ENCODE measurements at places on chromosomes 5 and 9. TPM values are rescaled to one million over a fixed set of nuclear protein-coding genes. Genes with fewer than 3 reads are reported as not detected.

- DNase-seq = no peak
Measured at GRCh38 chr5:13505326-13505725, 439.2 kb downstream of the DNAH5 start.

- no peak for DNase-seq
Measured at GRCh38 chr5:154570572-154571324, 92.7 kb upstream of the HAND1 start.

DNA sequence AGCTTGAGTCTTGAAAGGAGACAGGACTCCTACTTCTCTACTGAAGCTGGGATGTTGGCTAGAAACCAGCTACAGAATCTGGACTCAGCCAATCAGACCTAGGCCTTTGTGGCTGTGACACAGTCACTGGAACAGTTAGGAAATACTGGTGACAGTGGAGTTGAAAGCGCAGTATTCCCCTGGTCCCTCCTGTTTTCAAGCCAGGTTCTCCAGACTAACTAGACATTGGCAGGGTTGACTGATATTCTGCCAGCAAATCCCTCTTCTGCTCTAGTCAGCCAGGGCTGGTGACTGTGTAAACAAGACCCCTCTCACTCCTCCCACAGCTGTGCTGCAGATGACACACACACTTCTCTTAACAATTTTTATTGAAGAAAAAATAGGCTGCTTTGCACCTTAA lies 8.7 kb downstream of the SHROOM1 start:
- DNase-seq = peak; percentile 69

- no peak for DNase-seq
Measured at GRCh38 chr5:112308608-112309007, 110.5 kb downstream of the EPB41L4A start.

- DNase-seq = no peak
Measured at GRCh38 chr5:53575101-53575500, 14.7 kb downstream of the NDUFS4 start.

GRCh38 chr9:109399258-109399767 lies 78.5 kb upstream of the EPB41L4B start:
- no peak for DNase-seq

DNA sequence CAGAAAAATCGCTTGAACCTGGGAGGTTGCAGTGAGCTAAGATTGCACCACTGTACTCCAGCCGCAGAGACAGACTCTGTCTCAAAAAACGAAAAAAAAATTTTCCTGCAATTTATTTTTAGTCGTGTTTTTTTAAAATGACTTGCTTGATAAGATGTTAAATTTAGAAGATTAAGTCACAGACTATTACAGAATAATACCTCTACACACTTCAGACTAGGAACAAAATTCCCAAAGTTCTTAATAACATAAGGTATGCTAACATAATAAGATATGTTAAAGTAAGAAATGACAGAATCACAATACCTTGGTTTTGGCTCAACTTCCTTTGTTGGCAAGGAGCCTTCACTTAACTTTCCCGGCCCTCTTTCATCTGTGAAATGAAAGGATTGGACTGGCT lies 59.5 kb upstream of the NPR3 start:
- no peak for DNase-seq

GRCh38 chr9:126327006-126327713 lies 531 bp downstream of the MVB12B start:
- DNase-seq = no peak

DNA sequence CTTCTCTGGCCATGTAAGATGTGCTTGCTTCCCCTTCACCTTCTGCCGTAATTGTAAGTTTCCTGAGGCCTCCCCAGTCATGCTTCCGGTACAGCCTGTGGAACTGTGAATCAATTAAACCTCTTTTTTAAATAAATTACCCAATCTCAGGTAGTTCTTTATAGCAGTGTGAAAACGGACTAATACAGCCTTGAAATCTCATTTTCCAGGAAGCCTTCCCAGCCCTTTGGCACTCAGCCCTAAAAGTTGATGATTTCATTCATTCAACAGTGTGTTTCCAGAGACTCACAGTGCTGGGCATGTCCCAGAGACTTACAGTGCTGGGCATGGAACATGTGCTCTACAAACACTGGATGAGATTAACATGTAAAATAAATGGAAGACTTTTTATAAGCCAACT lies 135.8 kb downstream of the DCP2 start:
- no peak for DNase-seq

DNA sequence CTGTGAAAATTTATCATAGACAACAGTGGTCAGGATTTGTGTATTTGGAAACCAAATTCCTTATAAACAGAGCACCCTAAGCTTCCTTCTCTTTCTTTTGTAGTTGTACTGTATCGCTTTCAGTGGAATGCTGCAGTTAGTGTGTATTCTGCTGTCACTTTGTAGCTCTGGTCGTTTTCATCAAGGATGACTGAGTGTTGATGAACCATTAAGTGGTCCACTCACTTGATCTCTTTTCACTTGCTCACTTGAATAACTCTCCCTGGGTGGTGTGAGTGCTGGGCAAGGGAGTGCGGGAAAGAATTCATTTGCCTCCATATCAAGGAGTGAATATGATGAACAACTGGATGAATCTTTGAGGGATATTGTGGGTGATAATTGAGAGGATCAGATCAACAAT lies 1225.7 kb upstream of the WWC1 start:
- no peak for DNase-seq

GRCh38 chr5:138139781-138140090 lies 508 bp upstream of the NME5 start:
- no peak for DNase-seq

DNA sequence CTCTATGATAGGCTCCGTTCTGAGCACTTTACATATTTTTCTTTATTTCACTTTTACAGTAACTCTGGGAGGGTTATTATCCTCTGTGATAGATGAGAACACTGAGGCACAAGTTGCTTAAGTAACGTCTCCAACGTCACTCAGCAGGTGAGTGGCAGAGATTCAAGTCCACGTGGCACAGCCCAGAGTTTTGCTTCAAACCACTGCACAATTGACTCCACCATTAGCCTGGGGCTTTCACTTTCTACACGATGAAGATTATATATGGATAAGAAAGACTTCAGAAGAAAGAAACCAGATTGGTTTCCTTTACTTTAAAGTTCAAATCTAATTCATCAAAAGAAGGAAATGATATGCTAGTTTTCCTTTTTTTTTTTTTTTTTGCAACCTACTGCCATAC lies 245.9 kb downstream of the SYK start:
- DNase-seq = no peak

GRCh38 chr9:108569624-108570023 lies 286.2 kb downstream of the ACTL7B start:
- DNase-seq = no peak

DNA sequence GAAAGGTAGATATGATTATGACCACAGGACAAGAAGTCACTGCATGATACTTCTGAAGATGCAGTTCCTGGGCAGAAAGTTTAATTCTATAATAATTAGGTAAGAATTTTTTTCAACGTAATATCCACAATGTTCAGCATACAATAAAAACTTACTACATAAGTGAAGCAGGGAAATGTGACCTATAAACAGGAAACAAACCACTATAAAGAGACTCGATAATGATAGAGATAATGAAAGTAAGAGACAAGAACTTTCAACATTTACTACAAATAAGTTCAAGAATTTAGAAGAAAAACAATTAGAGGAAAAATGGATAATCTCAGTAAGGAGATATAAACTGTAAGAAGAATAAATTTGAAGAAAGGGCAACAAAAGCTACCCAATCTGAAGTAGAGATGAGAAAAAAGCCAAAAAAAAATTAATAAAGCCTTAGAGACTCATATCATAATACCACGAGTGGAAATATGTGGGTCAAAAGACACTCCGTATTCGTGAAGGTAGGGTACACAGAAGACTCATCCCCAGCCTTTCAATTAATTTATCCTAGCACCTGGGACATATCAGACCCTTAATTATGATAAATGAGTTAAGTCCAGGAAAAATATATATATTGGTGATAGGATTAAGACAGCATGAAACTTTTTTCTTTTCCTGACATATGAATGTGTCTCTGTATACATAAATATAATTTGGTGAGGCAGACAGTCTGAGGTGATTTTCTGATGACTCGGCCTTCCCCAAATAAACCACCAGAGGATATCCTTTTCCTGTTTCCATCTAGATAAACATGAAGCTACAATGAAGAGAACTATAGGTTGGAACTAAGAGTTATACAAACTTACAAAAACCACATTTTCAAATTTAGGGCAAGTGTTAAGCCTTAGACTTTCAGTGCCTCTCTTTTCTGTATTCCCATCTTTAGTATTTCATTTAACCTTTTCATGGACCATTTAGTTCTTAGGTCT lies 120.4 kb downstream of the RAPGEF6 start:
- DNase-seq = no peak

GRCh38 chr5:56415356-56415765 lies 182.2 kb upstream of the ANKRD55 start:
- DNase-seq = no peak

DNA sequence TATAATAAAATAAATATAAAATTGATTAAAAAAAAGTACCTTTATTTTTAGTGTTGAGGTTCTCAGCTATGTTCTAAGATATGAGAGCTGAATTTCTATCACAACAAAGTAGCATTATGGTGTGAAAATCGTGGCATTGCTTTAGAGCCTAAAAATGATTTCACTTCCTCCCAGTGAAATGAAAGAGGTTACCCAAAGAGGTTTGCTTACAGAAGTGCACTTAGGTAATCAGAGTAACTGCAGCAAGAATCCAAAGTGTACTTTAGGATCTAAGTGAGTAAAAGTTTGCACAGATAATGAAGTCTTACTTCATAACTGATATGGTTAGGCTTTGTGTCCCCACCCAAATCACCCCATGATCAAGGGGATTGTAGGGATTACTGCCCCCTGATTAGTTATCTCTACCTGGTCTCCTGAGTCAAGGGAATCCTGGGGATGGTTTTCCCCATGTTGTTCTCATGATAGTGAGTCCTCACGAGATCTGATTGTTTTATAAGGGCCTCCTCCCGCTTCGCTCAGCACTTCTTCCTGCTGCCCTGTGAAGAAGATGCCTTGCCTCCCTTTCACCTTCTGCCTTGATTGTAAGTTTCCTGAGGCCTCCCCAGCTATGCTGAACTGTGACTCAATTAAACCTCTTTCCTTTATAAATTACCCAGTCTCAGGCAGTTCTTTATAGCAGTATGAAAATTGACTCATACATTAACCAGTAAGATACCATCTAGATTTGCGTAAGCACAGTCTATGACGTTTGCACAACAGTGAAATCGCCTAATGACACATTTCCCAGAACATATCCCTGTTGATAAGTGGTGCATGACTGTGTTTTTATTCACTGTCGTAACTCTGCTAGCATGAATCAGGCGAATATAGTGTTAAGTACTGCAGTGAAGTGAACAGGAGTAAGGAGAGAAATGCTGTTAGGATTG lies 40.3 kb upstream of the LRRC70 start:
- peak; percentile 28 for DNase-seq

GRCh38 chr9:137075275-137075775 lies 2.0 kb upstream of the UAP1L1 start:
- DNase-seq = no peak

GRCh38 chr9:92378865-92379560 lies 25.4 kb downstream of the OGN start:
- DNase-seq = no peak

- no peak for DNase-seq
Measured at GRCh38 chr5:55711507-55712022, 559 bp downstream of the SLC38A9 start.

- no peak for DNase-seq
Measured at GRCh38 chr5:160272264-160272663, 40.1 kb downstream of the CCNJL start.

GRCh38 chr5:122921826-122922225 lies 76.4 kb downstream of the SNX24 start:
- DNase-seq = no peak

DNA sequence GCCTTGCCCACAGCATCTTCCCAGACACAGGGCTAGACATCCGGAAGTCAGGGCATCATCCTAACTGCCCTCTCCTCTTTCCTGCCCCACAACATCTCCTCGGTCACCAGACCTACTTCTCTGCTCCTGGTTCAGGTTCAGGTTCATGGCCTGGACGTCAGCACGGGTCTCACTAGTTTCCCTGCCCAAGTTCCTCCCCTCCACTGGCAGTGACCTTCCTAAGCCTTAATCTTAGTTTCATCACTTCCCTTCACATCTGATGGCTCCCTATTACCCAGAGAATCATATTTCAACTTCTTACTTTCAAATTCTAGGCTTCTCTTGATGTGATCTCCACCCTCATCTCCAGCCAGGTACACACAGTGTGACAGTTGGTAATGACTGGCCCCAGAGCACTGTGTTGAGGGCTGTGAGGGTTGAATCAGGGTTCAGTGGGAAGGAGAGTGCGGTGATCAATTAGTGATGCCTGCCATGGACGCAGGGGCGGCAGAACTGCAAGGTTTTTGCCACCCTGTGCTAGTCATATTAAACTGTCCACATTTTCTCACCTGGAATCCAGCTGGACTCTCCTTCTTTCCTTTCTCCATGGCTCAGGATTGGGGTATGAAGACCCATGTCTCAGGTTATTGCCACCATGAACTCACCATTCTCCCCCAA lies 34.3 kb upstream of the CRB2 start:
- no peak for DNase-seq

DNA sequence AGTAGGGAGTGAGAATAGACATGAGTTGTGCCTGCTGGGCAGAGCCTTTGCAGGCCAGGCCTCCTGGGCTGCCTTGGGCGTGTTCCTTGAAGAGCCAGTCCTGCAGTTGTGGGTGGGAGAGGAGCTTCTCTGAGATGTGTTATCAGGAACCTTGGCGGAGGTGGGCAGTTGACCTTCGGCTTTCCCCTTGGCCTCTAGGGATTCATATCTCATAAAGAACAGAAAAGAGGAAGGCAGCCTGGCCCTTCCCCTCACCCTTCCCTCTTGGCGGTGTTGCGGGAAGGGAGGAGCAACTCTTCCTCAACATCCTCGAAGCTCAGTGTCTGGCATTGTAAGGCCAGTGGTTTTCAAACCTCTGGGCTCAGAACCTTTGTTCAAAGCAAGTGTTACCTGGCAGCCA lies 59.2 kb downstream of the DAPK1 start:
- DNase-seq = no peak

Gene ORM2
- 283 TPM for total RNA-seq

Gene PCDHA9
- total RNA-seq = not detected

Gene CCDC192
- total RNA-seq = not detected

Gene GLRA1
- total RNA-seq = not detected

Gene SLC34A1
- not detected for total RNA-seq

All from HepG2 (cell line).